Aorta (tissue), 5 donors: ENCODE measurements at places on chromosomes 12 and 14. TPM values are rescaled to one million over a fixed set of nuclear protein-coding genes. Genes with fewer than 3 reads are reported as not detected.

Gene DEGS2
- 0.81 TPM for total RNA-seq

Gene NYNRIN
- 31.6 TPM for total RNA-seq

Gene TBC1D30
- 9.7 TPM for total RNA-seq

Gene CMKLR1
- 55.4 TPM for total RNA-seq

Gene BDKRB2
- 12.2 TPM for total RNA-seq

Gene RAD52
- total RNA-seq = 13.2 TPM

Gene SERPINA1
- total RNA-seq = 17.8 TPM
